ENCODE measurements at places on chromosomes 7 and 10.

DNA sequence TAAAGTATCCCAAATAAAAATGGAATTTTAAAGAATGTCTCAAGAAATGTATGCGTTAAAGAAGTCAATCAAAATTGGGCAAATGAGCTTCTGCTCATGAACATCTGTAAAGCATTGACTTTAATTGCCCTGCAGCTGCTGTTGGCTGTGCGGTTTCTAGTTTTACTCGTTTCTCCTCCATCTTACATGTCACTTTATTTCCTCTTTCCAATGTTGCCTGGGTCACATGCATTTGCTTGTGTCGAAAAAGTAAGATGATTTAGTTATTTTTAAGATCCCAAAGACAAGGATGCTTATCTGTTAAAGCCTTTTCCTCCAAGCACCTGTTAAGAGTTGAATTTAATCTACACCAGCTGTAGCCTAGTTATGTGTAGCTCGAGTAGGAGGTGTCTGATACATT lies 310.4 kb downstream of the EXOC4 start:
- no peak for DNase-seq

GRCh38 chr10:59753267-59753666 lies at the start of gene MRLN:
Gene MRLN, minus strand, starts transcription at chr10:59753455.
- DNase-seq = no peak

DNA sequence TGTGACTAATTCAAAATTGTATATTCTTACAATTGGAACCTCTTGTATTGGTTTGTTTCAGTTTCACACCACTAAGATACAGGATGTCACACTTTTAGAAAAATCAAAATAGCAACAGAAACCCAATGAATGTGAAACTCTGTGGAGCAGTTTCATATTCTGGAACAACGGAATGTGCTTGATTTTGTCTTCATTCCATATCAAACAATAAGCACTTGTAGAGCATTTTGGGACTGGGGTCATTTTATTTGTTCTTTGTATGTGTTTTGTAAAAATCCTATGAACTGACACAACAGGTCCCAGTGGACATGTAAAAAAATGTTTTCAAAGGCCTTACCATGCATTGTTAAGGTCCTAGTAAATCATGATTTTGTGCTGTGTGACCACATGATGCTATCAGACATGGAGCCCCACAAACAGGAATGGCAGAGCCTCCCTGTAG lies 123.1 kb downstream of the DKK1 start:
- no peak for DNase-seq

GRCh38 chr7:51351661-51352060 lies 35.1 kb upstream of the COBL start:
- no peak for DNase-seq

- no peak for DNase-seq
Observed at GRCh38 chr10:26714415-26715136, 17.1 kb downstream of the PDSS1 start.

DNA sequence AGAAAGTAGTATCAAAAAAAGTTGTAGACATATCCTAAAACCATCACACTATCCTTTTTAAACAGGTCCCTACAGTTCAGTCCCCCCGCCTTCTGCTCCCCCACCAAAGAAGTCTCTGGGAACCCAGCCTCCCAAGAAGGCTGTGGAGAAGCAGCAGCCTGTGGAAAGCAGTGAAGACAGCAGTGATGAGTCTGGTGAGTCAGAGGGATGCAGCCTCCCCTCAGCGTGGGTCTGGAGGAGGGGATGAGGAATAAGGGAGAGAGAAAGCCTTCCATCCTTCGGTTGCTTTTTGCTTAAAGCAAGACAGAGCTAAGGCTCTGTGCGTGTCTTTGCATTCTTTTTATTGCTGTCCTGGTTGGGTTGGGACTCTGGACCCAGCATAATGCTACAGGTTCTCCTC lies 7.6 kb downstream of the NOLC1 start:
- DNase-seq = no peak

- DNase-seq = no peak
Observed at GRCh38 chr7:158601090-158601489, 13.5 kb upstream of the PTPRN2 start.

DNA sequence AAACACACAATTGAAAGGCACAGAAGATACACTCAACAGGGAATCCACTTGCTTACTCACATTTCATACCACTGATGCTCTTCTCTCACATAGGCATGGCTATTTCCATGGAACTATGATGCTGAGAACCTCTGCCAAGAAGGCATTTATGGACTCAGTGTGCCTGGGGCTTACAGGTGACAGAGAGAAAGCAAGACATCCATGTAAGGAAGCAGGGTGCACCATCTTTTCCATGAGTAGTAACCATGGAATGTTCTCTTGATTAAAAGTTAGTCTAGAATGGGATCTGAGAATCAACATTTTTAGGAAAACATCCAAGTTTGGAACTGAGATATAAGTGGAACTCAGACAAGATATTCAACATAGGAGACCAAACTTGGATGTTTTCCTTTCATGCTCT lies 52.5 kb upstream of the MACC1 start:
- no peak for DNase-seq

DNA sequence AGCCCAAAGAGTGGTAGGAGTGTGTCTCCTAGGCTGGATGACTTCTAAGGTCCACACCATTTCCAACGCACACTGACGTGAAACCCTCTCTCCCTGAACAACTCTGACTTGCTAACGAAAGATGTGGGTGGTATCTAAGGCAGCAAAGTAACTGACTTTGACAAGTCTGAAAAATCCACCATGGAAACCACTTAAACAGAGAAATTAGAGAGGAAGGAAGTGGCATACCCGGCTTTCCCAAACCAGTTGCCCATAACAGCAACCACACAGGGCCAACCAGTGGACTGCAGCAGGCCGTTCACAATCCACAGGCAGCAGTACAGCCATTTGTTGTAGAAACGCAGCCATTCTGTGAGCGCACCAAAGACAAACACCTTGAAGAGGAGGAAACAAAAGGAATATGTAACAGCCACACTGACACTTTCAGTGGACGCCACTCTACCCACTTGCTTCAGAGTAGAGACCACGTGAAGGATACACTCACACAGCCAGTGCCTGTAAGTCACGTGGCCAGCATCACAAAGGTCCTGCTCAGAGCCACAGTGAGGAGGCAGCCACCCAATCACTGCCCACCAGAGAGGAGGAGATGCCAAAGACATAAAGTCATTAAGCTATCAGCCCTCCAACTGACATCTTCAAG lies 39.8 kb downstream of the SLC37A3 start:
- no peak for DNase-seq
